Stimulated activated CD4-positive, alpha-beta T cell treated with anti-CD3 and anti-CD28 coated beads, Interleukin-1b, Interleukin-23, amount 100 ng/mL, for 1 hour (primary cell): ENCODE measurements at places on chromosomes 6 and 20.

GRCh38 chr6:168219804-168220203, 99.8 kb downstream of the DACT2 start:
- DNase-seq = no peak

DNA sequence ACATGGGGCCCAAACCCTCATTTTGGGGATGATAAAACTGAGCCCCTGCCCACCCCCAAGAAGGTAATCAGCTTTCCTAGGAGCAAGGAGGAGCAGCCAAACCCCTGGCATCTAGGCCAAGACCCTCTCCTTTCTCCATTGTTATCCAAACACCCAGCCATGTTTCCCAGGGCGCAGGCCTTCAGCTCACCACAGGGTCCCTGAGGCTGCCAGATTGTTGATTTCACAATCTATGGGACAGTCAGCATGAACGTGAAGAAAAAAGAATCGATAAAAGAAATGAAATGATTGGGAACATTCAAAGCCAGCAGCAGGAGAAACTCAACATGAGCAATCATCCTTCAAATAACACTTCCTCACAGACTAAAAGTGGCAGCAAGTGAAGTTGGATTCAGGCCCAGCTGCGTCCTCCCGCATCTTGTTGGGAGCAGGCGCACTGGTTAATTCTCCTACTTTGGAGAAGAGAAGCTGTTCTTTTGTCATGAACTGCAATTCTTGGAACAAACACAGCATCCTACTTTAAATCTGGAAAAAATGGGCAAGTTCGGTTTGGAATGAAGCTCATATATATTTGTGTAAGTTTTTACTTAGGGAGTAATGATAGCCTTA, 241.8 kb upstream of the PRDM1 start:
- no peak for DNase-seq

- DNase-seq = no peak
Measured at GRCh38 chr6:55131616-55132015, 42.7 kb upstream of the HCRTR2 start.

- no peak for DNase-seq
Measured at GRCh38 chr6:15715060-15715459, 52.2 kb upstream of the DTNBP1 start.

DNA sequence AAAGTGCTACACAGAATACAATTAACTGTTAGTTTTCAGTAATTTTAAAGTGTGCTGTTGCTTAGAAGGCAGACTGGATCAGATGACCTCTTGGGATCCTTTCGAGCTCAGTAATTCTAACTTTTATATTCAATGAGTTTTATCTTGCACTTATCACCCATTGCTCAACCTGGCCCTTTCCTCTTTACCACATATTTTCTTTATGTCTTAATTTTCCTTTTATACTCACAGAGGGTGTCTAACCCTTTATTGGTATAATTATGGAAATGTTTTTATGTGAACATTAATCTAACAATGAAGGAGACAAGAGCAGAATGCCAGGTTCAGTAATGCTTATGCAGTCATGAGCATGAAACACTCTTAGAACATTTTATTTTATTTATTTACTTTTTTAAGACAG, 39.7 kb upstream of the CARMIL1 start:
- DNase-seq = no peak

DNA sequence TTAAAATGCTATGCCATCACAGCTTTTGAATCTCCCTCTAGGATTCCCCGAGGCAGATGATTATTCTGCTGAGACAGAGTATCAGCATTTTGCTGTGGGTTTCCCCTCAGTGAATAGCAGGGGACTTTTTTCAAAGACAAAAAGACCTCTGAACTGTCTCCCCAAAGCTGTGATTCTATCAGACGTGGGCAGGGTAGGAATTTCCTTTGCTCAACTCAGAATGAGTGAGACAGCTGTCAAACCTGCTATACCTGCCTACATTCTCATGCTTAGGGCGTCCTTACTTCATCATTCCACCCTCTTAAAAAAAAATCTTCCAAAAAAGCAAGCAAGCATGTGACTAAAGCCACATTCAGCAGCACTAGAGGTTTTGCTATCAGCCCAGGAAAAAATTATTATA, 147.6 kb upstream of the FAM83B start:
- DNase-seq = no peak

DNA sequence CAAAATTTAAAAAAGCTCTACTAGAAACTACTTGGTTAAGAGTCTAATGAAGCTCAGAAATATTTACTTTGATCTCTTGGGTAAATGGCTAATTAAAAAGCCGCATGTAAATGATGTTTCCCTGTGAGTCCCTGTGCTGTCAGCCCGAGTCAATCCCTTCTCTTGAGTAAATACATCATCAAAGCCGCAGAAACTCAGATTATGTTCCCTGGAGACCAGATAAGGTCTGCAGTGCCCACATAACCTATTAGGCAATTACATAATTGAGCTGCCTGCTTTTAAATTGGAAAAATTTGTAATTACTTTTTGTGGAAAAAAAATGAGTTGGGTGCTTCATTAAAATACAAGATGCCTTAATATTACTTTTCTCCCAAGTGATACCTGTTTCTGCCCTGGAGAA, 83.1 kb downstream of the KIZ start:
- DNase-seq = no peak
